ENCODE measurements at places on chromosomes 12 and 14. TPM values are rescaled to one million over a fixed set of nuclear protein-coding genes. Genes with fewer than 3 reads are reported as not detected.

Gene CNTN1
- not detected for total RNA-seq

Gene TAS2R14
- total RNA-seq = 2.1 TPM

Gene ADSS1
- total RNA-seq = 1.2 TPM

Gene KLRK1
- total RNA-seq = 0.12 TPM

Gene GLT1D1
- not detected for total RNA-seq

Gene CFAP251
- total RNA-seq = 0.30 TPM

Gene SLC5A8
- total RNA-seq = not detected

Gene AMN
- 0.15 TPM for total RNA-seq

Gene FOXG1
- total RNA-seq = not detected

Gene C12orf50
- not detected for total RNA-seq

Gene IGFBP6
- total RNA-seq = 0.37 TPM

Gene ACRBP
- total RNA-seq = 1.6 TPM

Gene RHOJ
- total RNA-seq = not detected

Gene TMCC3
- total RNA-seq = 0.23 TPM

Gene KCNMB4
- 0.50 TPM for total RNA-seq

Gene BDKRB1
- total RNA-seq = not detected

Gene RNU4-1
- 1,846 TPM for total RNA-seq

Gene BCL11B
- total RNA-seq = 115 TPM

Gene DEGS2
- 0.23 TPM for total RNA-seq

Gene PLCZ1
- total RNA-seq = not detected
